Left renal cortex interstitium (tissue), 4 donors: ENCODE measurements at places on chromosomes 3 and 15. TPM values are rescaled to one million over a fixed set of nuclear protein-coding genes. Genes with fewer than 3 reads are reported as not detected.
A peak's percentile ranks its signal among the peaks of the same experiment; 100 is the strongest.

Gene CHRM5
- polyA plus RNA-seq: 0.16 TPM

Gene SLC24A5
- polyA plus RNA-seq: 0.54 TPM

Gene PRSS50
- 1.4 TPM for polyA plus RNA-seq

Gene CDHR4
- 0.16 TPM for polyA plus RNA-seq

- DNase-seq: no peak
These were observed 14.0 kb downstream of the VILL start for GRCh38 chr3:38004415-38005075.

DNA sequence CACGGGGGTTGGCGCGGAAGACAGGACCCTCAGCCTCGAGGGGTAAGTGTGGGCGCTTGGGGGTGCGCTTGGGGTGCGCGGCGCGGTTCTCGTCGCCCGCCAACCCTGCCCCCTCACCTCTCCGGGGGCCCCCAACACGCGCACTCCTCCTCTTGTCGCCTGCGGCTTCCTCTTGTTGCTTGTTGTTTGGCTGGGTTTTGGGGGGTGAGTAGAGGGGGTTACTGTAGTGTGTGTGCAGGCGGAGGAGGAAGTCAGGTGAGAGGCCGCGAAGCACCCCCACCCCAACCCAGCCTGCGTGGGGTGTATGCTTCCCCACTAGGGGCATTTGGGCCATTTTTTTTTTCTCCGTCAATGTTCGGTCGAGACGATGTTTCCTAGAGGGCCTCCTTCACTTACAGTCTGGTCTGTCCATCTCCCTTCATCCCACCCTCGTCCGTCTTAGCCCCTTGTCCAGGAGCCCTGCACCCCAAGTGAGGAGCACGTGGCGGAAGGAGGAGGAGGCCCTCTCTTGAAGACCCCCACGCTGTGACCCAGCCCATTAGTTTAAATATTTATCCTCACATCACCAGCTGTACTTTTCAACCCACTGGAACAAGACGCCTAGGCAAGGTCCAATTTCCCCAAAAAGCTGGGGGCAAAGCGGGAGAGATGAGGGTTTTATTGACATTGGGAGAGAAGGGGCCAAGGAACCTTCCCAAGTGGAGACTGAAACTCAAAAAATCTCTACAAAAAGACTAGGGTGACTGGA, 20.4 kb upstream of the SATB1 start:
- DNase-seq: no peak

GRCh38 chr3:124257336-124257864, 265.5 kb upstream of the ROPN1 start:
- no peak for DNase-seq

DNA sequence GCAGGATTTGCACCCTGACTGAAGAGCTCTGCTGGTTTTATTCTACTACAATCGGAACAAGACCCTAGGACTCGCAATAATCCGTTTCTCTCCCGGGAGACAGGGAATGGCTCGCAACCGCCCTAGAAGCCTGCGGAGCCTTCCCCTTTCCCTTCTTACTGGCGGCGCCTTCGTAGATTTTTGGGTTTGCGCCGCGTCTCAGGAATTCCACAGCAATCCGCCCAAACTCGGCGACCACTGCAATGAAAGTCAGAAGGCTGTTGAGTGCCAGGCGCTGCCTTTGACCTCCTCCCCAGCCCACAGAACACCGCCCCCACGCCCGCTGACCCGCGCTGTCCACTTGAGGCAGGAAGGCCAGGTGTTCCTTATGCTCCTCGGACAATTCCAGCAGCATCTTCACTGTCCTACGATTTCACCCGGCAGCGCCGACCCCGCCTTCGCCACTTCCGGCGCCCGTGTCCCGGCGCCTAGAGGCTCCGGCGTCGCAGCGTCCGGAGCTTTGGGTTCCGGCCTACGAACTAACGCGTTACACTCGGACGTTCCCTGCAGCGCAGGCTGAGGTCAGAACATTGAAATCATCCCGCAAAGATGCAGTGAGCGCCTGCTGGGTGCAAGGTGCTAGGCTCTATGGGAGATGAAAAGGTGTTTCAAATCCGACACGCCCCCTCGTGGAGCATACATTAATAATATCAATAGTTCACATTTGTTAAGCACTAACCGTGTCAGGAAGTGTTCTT, at the start of gene COMMD2:
TSS of gene COMMD2 (minus strand) at position 439 of the 737 bp plus-strand sequence. CDS start at position 394, 45 bp downstream.
- DNase-seq: peak; percentile 69

GRCh38 chr3:72288955-72289691, 504.2 kb upstream of the PROK2 start:
- no peak for DNase-seq

DNA sequence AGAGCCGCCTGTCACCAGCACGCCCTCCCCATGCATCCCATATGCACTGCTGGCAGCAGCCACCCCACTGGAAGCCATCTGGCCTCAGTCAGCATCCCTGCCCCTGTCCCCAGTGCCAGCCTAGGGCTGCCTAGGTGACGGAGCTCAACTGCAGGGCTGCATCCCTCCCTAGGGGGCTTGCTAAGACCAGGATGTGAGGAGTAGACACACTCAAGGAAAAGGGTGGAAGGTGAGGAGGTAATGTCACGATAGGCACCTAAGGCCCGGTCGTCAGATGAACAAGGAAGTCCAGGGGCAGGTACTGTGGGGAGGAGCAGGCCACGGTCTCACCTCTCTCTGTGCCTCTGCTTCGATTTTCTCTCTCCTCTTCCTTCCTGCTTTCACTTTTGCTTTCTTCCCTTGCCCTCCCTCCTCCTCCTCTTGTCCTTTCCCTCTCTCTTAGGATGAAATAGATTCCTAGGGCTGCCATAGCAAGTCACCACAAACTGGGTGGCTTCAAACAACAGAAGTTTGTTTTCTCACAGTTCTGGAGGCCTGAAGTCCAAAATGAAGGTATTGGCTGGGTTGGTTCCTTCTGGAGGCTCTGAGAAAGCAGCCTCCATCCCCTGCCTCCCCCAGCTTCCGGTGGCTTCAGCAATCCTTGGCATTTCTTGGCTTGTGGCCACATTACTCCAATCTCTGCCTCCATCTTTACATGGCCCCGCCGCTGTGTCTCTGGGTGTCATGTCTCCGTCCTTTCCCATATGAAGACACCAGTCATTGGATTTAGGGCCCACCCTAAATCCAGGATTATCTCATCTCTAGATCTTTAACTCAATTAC, 298.3 kb downstream of the SHQ1 start:
- no peak for DNase-seq

GRCh38 chr3:128392021-128392420, 74.7 kb downstream of the DNAJB8 start:
- no peak for DNase-seq

DNA sequence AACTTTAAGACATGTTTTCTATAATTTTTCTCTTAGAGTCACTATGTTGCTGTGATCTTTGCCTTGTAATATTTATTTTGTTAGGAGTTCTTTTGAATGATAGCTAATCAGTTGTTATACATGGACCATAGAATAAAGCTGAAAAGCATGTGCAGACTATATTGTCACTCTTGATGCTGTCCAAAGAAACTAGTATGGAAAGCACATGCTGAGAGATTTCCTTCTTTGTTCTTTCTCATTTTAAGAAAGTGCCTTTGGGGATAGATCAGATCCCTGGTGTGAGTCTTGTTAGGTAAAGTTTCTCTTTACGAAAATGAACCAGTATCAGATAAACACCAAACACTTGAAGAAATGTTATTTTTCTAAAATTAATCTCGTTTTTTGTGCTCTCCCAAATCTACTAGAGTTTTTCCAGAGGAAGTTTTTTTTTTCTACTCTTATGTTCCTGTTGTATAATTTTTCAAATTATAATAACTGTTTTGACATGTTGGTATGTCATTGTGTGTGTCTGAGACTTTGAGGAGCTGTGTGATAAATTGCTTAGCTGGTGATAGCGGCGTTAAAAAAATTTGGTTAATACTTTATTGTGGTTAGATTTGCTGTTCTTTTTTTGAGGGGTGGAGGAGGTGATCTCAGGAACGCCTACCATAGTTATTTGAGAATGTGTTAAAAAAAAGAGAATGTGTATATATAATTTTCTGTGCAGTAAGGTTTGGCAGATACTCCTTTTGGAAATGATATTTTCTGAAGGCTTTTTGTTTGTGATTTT, 2.2 kb downstream of the PIAS1 start:
- no peak for DNase-seq

DNA sequence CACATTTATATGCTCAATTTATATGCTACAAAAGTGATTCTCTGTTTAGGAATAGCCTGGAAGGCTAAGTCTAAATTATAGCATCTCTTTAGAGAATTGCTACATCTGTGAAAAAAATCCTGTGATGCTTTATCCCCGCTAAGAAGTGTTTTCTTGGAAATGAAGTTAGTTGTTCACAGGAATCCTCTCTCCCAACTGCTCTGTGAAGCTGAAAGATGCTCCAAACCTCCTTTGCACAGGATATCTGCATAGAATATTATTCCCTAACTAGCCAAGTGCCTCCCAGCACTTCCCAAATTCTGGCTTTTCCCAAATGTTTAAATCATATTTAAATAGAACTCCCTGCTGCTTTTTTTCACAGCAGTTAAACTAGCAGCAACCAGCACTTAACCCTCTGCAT, 132.2 kb downstream of the SRGAP3 start:
- no peak for DNase-seq
